Muscle of leg (tissue), 16 donors: ENCODE measurements at places on chromosomes 16 and 17.
A peak's percentile ranks its signal among the peaks of the same experiment; 100 is the strongest.

GRCh38 chr17:41725134-41725533, 9.3 kb downstream of the HAP1 start:
- DNase-seq = no peak

DNA sequence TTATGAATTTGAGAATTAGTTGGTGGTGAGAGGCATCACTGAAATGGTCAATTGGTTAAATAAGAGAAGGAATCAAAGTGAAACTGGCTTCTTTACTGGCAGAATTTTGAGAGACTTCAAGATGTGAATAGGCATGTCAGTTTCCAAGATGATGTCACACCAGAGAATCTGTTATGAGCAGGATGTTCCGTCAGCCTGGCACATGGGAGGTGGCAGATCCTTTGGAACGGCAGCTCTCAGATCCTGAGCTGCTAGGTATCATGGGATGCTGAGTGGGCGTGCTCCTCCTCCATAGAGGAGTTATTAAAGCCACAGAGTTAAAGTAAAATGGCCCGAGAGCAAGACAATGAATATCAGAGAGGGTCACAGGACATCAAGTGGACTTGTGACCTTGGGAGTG, 444.3 kb upstream of the HSBP1 start:
- no peak for DNase-seq

DNA sequence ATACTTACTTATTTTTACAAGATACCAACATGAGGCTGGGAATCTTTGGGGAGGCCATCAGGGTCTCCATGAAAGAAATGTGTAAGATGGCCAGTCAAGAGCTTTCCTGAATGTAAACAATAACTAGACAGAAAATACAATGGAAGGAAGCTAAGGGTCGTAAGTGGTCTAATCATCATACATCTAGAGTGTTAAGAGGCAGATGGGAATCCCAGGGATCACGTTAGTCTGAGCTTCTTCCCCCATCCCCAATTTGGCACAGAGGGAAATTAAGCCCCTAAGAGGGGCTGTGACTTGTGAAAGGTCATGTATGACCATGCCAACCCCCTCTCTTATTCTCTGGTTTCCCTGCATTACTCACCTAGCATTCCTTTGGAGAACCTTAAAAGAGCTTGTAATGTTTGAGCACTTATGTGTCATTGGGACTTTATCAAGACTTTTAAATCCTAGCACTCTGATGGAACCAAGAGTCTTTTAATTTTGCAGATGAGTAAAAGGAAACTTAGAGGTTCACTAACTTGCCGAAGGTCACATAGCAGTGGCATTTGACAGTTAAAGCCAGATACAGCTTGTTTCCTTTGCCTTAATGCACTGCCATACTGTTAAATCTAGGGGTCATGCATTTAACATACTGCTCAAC, 46.1 kb downstream of the DCUN1D3 start:
- DNase-seq = no peak

DNA sequence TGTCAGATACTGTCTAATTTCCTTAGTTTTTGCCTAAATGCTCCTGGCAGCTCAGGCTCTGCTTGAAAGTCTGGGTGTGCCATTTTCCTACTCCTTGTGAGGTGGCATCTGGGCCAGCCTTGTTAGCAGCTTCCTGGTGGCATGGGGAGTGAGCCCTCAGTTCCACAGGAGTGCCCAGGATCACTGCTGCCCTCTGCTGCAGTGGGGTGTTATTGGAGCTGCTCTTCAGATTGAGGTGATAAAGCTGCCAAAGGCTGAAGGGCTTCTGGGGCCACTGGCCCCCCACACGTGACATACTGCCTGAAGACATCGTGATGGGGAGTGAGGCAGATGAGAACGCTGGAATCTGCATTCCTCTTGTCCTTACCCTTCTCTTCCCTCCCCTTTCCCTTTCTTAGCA, 27.4 kb downstream of the CEP95 start:
- no peak for DNase-seq

- no peak for DNase-seq
These were observed 22.9 kb downstream of the ZC3H7A start for GRCh38 chr16:11774065-11774626.

- no peak for DNase-seq
These were observed at the start of gene OTOA for GRCh38 chr16:21663889-21664647. Gene OTOA (plus strand): TSS chr16:21663968. CDS start chr16:21678515, 14,547 bp downstream.

DNA sequence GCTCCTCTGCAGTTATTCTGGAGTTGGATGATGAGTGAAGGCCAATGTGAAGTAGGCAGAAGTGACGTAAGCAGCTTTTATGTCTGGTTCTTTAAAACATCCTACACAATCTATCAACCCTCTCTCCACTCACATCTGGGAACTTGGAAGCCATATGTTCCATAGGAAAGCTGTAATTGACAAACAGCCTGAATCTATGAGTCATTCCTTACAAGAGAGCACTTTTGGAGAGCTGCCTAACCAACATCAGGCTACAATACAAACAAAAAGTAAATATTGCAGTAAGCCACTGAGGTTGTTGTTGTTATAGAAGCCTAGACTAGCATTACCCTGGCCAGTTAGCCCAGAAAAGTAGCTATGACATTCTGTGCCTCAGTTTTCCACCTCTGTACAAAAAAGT, 5.9 kb downstream of the CCL7 start:
- peak; percentile 95 for DNase-seq

DNA sequence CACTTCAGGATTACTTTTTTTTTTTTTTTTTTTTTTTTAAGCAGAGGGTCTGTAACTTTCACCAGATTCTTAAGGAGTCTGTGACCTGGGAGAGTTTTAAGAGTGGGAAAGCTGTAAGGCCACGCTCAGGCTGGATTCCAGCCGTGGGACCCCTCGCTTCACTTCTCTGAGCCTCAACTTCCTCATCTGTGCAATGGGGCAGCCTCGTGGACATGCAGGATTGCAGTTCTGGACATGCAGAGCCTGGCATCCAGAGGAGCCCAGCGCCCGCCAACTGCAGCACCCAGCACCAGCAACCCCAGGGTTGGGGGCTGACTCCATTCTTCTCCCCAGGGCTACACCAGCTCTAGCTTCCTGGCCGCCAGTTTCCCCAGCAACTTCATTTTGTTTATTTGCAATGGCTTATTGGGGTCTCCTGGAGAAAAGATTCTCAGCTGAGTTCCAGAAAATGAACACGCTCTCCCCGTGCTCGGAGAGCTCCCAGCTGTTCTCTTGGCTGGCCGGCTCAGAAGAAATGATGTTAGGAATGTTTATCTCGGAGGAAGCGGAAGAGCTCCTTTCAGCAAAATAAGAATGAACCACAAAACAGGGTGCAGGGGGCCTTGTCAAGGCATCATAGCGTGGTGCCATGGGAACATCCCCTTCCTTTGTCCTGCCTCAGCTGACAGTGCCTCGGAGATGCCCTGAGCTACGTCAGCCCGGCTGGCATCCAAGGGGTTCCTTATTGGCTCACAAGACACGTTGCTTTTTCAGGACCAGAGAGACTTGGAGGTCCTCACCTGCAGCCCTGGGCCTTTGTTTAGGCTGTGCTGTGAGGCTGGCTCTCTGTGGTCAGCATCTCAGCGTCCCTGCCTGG, 22.9 kb upstream of the ZCCHC14 start:
- peak; percentile 13 for DNase-seq

- peak; percentile 67 for DNase-seq
These were observed 15.8 kb downstream of the CDH16 start for GRCh38 chr16:66902648-66903543.

DNA sequence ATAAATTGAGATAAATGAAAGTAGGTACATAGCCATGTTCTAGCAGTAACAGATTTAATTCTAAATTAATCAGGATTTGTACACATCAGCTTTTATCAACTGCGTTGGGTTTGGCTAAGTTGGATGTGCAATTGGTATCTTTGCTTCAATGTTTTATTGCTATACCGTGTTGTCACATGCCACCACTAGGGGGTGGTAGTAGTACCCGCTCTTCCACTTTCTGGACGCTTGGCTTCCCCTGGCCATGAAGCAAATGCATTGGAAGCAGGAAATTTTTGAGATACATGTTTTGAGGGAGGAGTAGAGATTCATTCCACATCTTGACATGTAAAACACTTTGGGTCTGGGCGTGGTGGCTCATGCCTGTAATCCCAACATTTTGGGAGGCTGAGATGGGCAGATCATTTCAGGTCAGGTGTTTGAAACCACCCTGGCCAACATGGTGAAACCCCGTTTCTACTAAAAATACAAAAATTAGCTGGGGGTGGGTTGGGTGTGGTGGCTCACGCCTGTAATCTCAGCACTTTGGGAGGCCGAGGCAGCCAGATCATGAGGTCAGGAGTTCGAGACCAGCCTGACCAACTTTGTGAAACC, 58.6 kb downstream of the EMP2 start:
- peak; percentile 79 for DNase-seq

- no peak for DNase-seq
These were observed 5.8 kb downstream of the PDK2 start for GRCh38 chr17:50100921-50101345.

DNA sequence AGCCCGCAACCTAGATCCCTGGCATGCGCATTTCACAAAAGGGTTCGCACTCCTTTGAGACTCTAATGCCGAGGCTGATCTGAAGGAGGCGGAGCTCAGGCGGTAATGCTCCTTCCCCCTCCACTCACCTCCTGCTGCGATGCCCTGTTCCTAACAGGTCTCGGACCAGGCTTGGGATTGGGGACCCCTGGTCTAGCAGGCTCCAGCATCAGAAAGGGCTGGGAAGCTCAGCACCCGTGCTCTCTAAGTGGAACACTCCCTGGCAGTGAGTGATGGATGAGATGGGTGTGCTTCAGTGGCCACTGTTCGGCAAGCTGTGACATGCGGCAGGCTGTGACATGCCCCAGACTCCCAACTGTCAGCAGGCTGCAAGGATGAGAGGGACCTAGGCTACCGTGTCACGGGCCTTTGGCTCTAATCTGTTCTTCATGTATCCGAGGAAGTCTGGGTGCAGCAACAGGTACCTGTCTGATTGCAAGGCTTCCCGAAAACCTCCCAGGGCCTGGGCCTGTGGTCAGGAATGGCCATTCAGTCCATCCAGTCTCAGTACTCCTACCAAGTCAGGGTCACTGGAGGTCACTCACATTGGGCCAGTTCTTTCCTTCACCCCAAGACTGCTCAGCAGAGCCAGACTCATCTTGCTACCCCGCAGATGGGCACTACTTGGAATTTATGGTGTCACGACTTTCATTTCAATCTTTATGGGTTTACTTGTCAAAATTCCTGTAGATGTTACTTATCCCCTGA, 1.3 kb upstream of the ST6GALNAC2 start:
- DNase-seq = no peak

DNA sequence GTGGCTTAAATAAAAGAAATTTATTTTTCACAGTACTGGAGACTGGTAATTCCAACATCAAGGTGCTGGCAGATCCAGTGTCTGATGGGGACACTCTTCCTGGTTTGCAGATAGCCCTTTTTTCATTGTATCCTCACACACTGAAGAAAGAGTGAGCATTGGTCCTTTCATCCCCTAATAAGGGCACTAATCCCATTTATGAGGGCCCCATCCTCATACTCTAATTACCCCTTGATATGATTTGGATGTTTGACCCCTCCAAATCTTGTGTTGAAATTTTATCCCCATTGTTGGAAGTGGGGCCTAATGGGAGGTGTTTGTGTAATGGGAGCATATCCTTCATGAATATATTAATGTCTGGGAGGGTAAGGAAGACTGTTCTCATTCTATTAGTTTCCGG, 9.4 kb upstream of the FAM20A start:
- no peak for DNase-seq

GRCh38 chr17:28072936-28073533, 30.6 kb downstream of the NLK start:
- no peak for DNase-seq

DNA sequence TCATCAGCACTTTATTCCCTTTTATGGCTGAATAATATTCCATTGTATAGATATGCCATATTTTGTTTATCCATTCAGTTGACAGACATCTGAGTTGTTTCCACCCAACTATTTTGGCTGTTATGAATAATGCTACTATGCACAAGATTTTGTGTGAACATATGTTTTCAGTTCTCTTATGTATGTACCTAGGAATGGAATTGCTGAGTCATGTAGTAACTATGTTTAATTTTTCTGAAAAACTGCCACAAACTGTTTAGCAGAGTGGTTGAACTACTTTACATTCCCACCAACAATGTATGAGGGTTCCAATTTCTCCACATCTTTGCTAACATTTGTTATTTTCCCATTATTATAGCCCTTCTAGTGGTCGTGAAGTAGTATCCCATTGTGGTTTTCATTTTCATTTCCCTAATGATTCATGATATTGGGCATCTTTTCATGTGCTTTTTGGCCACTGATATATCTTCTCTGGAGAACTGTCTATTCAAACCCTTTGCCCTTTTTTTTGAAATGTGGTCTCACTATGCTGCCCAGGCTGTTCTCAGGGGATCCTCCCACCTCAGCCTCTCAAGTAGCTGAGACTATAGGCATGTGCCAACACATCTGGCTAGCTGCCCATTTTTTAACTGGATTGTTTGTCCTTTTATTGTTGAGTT, 26.3 kb downstream of the SMURF2 start:
- no peak for DNase-seq

GRCh38 chr16:26133416-26134093, 441.8 kb downstream of the HS3ST4 start:
- DNase-seq = no peak

GRCh38 chr17:37742116-37742761, 2.6 kb downstream of the HNF1B start:
- peak; percentile 24 for DNase-seq
